Adrenal gland (tissue), 19 donors: ENCODE measurements at places on chromosomes 5 and 9. TPM values are rescaled to one million over a fixed set of nuclear protein-coding genes. Genes with fewer than 3 reads are reported as not detected.

Gene SPATA6L
- polyA plus RNA-seq, result 3.4 TPM

Gene CCL27
- polyA plus RNA-seq, result 0.24 TPM

Gene HCN1
- 0.24 TPM for polyA plus RNA-seq

Gene NR4A3
- 10.0 TPM for polyA plus RNA-seq

Gene MZB1
- polyA plus RNA-seq, result 4.3 TPM

Gene ADAMTS13
- polyA plus RNA-seq, result 0.15 TPM

Gene CARTPT
- 317 TPM for polyA plus RNA-seq

Gene PGM5
- 27.3 TPM for polyA plus RNA-seq

Gene ATP10B
- 0.03 TPM for polyA plus RNA-seq

Gene CTXN3
- polyA plus RNA-seq, result not detected

Gene MYMK
- not detected for polyA plus RNA-seq

Gene TLX3
- polyA plus RNA-seq, result not detected

Gene GABRP
- not detected for polyA plus RNA-seq

Gene EIF4E1B
- polyA plus RNA-seq, result 0.37 TPM

Gene PCDHA2
- polyA plus RNA-seq, result 0.03 TPM

Gene RRAGA
- 29.5 TPM for polyA plus RNA-seq

Gene LPAR1
- 20.1 TPM for polyA plus RNA-seq

Gene EFNA5
- polyA plus RNA-seq, result 0.81 TPM

Gene CATSPER3
- 0.71 TPM for polyA plus RNA-seq

Gene SGCD
- 2.7 TPM for polyA plus RNA-seq

Gene SLC6A7
- not detected for polyA plus RNA-seq
